ENCODE measurements at places on chromosomes 4 and X.

DNA sequence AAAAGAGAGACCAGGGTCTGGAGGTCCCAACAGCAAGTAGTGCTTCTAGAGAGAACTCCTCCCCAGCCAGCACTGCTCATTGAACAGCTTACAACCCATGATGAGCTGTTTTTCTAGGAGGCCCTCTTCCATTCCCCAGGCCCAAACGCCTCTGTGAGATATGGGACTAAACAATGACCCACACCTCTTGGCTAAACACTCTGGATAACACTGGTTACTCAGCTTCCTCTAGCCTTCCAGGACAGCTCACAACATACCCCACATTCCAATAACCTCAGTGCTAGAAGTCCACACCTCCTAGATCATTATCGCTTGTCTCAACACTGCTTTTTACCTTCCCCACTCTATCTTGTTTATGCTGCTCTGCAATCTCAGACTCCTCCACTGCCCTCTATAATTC is 35.4 kb upstream of the PGRMC2 start:
- no peak for DNase-seq

DNA sequence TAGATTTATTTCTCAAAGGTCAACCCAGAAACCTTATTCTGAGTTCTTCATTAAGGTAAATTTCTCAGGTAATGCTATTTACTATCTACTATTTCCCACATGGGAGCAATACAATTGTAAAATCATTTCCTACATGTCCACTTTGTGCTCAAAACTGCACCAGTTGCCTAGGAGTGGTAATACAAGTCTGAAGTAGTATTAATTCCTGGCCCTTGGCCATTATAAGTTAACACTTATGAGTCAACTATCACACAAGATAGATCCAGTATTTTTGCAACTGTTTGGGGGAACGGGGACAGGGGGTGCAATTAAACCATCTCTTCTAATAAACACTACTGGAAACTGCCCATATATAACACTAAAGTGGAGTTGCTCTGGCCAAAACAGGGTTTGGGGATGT is 48.9 kb downstream of the ACSL4 start:
- no peak for DNase-seq

DNA sequence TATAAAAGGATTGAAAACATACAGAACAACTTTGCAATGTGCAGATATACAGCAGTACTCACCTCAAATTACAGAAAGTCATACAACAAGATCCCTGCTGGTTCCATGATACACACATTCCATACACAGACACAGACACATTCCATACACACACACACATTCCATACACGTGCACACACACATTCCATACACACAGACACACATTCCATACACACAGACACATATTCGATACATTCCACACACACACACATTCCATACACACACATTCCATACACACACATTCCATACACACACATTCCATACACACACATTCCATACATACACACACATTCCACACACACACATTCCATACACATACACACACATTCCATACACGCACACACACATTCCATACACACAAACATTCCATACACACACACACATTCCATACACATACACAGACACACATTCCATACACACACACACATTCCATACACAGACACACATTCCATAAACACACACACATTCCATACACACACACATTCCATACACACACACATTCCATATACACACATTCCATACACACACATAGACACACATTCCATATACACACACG is 13.7 kb downstream of the LINC00632 start:
- no peak for DNase-seq

DNA sequence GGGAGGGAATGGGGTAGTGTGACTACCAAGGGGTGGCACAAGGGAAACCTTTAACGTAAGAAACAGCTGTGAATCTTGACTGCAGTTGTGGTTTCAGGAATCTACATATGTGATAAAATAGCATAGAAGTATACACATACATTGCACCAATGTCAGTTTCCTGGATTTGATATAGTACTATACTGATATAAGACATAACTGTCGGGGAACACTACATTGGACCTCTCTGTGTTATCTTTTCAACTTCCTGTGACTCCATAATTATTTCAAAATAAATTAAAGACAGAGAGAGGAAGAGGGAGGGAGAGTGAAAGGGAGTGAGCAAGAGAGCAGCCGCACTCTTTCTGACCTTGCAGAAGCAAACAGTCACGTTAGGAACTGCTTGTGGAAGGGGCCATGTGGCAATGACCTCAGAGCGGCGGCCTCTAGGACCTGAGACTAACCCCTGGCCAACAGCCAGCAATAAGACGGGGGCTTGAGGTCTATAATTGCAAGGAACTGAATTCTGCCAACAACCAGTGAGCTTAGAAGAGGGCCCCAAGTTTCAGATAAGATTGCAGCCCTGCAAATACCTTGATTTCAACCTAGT is 47.4 kb downstream of the NALF2 start:
- no peak for DNase-seq

GRCh38 chr4:3346146-3346545 is 53.3 kb downstream of the RGS12 start:
- DNase-seq, result peak; percentile 8

GRCh38 chrX:154800478-154801210 is 4.6 kb downstream of the MPP1 start:
- DNase-seq, result no peak
